ENCODE measurements at places on chromosomes 5 and 9. TPM values are rescaled to one million over a fixed set of nuclear protein-coding genes. Genes with fewer than 3 reads are reported as not detected.

C5orf52 gene
- total RNA-seq: not detected

SLC6A7 gene
- not detected for total RNA-seq

- ATAC-seq: peak; percentile 93
These were observed 81.2 kb downstream of the FSTL4 start for GRCh38 chr5:133531178-133531577.

GRCh38 chr5:132229236-132229635, 1.6 kb upstream of the P4HA2 start:
- no peak for ATAC-seq

DNA sequence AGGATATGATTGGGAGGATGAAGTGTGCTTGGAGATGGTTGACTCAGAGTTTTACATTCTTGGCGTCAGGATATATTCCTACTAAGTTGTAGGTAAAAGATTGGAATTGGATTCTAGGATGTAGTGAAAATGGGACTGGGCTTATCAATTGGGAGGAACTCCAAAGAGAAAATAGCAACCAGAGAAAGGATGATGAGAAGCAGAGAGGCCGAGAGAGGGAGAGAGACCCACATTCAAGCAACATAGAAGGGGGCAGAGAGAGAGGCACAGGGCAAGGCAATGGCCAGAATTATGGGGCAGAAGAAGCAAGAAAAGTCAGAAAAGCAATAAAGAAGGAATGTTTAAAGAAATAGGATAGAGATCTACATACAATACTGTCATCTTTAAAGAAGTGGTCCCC, 217.9 kb upstream of the ACTBL2 start:
- ATAC-seq: no peak

- no peak for ATAC-seq
These were observed 58.4 kb downstream of the ARHGEF37 start for GRCh38 chr5:149639737-149640136.

GRCh38 chr9:122383992-122384461, 13.2 kb downstream of the PTGS1 start:
- ATAC-seq: no peak

LHX3 gene
- total RNA-seq: not detected

DNA sequence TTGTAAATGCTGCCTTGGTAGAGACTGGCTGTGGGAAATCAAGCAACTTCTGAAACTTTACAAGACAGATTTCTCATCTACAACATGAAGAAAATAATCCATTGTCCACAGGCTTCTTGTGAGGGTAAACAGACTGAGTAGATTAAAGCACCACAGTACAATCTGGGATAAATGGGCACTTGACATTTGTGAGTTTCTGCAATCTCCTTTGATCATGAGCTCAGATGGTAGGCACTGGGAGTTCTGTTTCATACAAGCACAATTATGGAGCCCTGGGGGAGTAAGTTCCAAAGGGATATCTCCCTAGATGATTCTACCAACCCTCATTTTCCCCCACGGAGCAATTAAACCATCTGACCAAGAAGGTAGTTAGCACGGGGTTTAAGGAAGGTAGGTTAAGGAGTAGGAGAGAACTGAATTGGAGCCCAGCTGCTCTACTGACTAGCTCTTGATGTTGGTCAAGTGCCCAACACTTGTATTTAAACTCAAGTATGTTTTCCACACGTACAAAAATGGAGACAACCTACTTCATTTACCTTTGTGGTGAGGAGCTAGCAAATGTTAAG, 479.5 kb upstream of the TNC start:
- ATAC-seq: no peak

DNA sequence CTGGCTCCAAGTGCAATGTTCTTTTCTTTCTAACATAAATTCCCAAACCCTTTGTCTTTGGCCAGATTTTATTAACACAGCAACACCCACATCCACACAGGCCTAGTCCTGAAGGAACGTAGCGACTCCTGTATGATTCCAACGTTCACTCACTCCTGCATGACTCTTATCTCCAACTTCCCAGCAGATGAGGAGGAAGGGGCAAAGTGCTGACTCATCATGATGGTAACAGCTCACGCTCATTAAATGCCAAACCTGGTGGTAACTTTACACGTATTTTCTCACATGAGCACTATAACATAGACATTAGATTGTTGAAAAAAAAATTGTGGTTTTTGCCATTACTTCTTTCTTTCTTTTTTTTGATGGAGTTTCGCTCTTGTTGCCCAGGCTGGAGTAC, 1349.5 kb downstream of the EFNA5 start:
- no peak for ATAC-seq

DDX4 gene
- total RNA-seq: not detected

DNA sequence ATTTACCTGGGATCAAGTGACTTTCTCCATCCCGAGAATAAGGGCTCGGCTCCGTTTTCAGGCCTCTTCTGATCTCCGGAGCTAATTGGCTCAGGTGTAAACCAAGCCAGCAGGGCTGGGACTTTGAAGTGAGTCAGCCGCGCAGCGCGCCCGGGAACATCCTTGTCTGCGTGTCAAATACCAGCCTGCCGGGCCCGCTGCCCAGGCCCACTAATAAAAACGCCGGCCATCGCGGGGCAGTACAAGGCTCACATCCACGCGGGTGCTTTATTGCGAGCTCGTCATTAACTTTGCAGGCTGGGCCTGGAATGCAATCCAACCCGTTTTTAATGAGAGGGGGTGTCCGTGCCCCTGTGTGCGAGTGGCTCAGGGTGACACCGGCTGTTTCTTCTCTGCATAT, 416.8 kb downstream of the IRX2 start:
- ATAC-seq: no peak

- ATAC-seq: no peak
These were observed 321.0 kb downstream of the AGTPBP1 start for GRCh38 chr9:85420750-85421149.

DNA sequence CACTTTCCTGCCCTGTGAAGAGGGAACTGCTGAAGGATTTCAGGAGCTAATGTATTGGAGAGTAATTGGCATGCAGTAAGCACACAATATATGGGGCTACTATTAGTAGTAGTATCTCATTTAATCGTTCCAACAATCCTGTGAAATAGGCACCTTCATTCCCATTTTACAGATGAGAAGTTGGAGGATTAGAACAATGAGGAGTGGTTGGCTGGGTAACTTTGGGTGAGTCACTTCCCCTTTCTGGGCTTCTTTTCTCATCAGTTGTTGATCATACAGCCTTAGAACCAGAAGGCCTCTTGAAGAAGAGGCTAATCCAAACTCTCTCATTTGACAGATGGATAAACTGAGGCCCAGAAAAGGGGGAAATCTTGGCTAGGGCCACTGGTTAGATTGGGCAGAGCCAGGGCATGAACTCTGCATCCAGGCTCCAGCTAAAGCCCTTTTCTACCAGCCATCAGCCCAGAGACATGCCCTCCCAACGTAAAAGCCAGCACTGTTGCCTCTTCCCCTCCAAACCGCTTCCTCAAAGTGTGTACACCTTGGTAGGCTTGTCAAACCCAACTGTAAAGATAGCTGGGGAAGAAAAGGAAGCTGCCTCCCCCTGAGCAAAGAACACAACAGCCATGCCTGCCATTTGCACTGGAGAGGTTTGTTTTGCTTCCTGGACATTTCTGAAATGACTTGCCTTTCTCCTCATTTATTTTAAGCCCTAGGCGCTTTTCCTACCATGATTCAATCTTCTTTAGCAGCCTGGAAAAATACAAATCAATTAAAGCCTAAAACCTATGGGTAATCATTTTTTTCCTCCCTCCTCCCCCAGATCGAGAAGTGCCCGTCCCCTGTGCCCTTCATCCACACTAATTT, 992 bp downstream of the SPACA9 start:
- ATAC-seq: no peak

PCDHA3 gene
- not detected for total RNA-seq

DNA sequence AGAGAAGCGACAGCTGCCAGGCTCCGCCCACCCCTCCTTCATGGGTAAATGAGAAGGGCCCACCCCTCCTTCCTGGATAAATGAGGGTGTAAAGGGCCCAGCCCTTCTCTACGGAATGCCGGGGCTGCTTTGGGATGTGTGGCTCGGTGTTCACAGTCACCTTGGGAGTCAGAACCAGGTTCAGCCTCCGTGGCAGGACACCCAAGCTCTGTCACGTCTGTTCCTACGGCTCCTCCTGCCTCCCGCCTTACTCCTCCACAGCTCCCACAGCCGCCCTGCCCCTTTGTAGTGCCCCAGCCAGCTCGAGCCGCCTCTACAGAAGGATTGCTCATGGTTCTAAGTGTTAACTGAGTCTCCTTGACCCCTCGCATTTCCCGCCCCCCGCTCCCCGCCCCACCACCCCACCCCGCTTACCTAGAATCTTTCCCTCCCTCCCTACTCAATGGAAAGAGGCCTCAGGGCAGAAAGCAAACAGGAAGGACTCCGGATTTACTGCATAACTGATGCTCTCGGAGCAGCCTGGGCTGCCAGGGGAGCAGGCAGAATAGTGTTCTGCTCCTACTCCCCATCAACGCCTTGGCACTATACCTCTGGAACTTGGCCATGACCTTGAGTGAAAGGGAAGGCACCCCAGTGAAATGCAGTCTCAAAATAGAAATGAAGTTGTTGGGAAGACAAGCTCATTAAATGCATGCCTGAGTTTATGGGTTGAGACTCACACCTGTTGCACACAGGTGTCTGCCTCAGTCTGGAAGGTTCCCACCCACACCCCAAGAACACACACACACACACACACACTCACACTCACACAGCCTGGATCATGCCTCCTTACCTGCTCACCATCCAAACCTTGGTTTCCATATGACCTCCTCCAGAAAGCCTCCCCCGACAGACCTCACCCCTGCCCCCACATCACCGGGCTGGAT, 59.6 kb downstream of the NEURL1B start:
- no peak for ATAC-seq

DNA sequence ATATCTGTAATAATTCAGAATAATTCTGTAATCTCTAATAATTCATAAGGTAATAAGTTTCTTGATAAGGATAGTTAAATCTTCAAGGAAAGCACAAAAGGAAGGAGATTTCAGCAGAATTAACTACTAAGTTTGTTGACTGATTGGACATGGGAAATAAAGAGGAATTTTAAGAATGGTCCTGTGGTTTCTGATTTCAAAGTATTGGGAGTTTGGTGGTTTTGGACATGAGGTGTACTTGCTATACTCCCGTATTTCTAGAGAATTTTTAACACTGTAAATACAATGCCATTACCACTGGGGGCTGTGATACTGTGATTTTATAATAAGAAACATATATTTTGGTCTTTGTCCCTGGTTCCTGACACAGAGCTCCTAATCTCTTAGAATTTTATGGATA, 123.9 kb downstream of the UNC13B start:
- no peak for ATAC-seq

DNA sequence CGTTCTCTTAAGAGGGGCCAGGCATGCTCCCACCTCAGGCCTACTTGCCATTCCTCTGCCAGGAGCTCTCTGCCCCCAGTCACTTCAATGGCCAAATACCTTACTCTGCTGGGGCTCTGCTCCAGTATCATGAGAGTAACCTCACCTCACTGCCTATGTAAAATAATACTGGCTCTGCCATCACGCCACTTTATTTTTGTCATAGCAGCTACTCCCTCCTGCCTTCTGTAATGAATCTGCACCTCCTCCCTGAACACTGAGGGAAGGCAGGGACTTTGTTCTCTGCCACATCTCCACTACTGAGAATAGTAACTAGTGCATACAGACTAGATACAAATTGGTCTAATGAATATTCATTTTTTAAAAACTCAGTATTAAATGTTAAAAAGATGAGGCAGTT, 33.8 kb downstream of the MACROH2A1 start:
- no peak for ATAC-seq

DNA sequence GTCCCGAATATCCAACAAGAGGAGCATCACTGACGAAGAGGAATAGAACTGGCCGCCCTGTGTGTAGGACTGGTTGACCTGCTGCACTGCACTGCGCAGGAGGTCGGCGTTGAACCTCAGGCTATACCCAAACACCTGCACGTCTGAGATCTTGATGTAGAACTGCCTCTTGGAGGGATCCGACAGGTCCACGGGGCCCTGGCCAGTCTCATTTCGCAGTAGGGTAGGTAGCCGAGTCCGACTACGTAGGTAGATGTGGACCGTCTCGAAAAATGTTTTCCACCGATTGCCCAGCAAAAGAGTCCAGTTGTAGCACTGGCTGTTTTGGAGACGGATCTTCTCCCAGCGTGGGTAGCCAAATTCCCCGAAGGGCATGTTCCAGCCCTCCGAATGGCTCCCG, 202.0 kb downstream of the BRINP1 start:
- ATAC-seq: no peak

TMC1 gene
- 0.32 TPM for total RNA-seq

LCN2 gene
- not detected for total RNA-seq

DNA sequence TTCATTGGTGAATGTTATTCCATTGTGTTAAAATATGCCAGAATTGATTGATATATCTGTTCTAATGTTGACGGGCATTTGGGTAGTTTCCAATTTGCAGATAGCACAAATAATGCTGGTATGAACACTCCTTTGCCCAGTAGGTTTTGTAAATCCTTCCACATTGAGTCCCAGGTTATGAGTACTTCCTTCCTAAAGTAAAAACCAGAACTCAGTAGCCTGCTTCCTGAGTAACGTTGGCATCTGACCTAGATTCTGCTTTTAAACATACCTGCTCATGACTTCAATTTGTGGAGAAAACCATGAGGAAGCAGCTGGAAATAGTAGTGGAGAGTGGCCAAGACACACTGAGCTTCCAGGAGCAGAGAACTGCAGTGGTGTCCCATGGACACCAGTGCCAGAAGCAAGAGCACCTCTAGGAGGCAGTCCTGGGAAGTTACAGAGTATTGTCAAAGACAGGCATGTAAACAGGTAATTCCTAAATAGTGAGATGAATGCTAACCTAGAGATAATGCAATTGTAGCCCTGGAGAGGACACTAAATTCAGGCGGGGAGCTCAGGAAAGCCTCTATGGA, 24.3 kb upstream of the RASGRF2 start:
- ATAC-seq: peak; percentile 61

- no peak for ATAC-seq
These were observed 188.3 kb upstream of the NMUR2 start for GRCh38 chr5:152593388-152593787.

OTP gene
- not detected for total RNA-seq

ECM2 gene
- total RNA-seq: not detected

SLC4A9 gene
- 0.26 TPM for total RNA-seq

RNF183 gene
- total RNA-seq: 1.9 TPM

DNA sequence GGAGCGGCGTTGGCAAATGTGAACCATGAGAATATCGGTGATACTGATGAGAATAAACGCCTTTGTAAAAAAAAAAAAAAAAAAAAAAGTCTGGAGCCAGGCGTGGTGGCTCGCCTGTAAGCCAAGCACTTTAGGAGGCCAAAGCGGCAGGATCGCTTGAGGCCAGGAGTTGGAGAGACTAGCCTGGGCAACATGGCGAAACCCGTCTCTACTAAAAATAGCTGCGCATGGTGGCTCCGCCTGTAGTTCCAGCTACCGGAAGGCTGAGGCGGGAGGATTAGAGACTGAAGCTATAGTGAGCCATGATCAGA, 425 bp upstream of the NFX1 start:
- no peak for ATAC-seq

DMRT3 gene
- not detected for total RNA-seq
